ENCODE measurements at places on chromosomes 2 and 18.

DNA sequence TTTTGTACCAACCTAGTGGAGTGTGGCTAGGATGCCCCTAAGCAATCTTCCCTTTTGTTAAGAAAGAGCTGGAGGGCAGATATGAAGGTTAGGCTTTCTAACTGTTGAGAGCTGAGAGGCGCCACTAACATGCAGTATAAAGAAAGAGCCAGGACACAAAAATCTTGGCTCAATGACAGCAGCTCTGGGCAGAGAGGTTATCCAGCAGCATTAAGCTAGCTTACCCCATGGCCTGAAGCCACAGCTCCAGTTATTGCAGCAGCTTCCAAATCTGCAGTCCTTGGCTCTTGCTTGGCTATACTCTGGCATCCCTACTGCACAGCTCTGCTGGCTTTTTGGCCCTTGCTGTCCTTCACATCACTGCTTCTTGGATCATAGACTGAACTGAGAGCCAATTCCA lies 213.4 kb downstream of the GPD2 start:
- DNase-seq = no peak

- no peak for DNase-seq
Measured at GRCh38 chr2:103991591-103991990, 862.3 kb upstream of the POU3F3 start.

- DNase-seq = no peak
Measured at GRCh38 chr2:17052001-17052400, 386.4 kb upstream of the CYRIA start.

GRCh38 chr2:233846387-233847247 lies 7.7 kb downstream of the HJURP start:
- no peak for DNase-seq

DNA sequence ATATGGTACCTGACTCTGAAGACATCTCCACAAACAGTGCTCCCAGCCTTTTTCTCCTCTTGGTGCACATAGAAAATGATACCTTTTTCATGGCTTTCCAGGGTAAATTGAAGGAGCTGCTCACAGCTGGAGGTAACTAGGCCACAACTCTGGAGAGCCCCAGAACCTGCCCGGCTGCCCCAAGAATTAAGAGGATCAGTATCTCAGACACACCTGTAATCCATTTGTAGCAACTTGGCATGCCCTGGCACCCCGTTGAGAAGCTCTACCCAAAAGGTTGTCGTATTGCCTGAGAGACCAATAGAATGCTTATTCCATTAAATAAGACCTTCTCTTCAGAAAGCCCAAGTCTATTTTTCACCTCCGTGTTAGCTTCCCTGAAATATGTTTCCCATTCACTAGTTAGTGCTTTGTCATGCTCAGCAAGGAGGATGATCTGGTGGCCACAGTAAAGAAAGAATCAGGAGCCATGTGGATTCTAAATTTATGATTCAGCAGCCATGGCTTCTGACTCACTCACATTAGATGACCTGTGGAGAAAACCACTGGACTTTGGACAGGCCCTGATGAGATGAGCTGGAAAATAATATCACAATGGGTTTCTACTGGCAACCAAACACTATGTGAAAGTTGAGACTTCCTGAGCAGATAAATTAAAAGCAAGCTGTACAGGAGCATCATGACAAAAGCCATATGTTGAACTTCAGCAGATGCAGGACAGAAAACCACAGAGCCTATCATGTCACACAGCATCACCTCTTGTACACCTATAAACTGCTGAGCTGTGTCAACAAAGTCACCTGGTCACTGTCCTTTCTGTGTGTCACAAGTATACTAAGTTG lies 253.3 kb upstream of the OSR1 start:
- no peak for DNase-seq

- no peak for DNase-seq
Measured at GRCh38 chr2:28362991-28363521, 29.6 kb upstream of the FOSL2 start.

GRCh38 chr2:196406-196805 lies 67.4 kb downstream of the SH3YL1 start:
- DNase-seq = no peak

- no peak for DNase-seq
Measured at GRCh38 chr18:29693334-29693733, 1349.2 kb downstream of the DSC3 start.

DNA sequence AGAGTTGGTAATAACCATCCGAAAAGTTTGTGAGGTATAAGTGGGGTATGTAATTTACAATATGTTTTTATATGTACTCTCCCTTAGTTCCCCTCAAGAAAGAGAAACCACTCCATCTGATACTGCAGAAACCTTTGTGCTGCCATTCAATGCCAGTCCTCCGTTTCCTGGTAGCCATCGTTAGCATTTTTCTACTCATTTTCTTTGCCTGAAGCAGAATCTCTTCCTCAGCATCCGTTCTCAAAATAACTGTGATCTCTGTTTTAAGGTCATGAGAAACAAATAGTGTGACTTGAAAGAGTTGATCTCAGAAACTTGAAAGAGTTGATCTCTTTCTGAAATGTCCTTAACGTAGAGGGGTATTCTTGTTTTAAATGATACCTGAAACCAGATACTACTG lies 996 bp downstream of the PTCD3 start:
- no peak for DNase-seq

DNA sequence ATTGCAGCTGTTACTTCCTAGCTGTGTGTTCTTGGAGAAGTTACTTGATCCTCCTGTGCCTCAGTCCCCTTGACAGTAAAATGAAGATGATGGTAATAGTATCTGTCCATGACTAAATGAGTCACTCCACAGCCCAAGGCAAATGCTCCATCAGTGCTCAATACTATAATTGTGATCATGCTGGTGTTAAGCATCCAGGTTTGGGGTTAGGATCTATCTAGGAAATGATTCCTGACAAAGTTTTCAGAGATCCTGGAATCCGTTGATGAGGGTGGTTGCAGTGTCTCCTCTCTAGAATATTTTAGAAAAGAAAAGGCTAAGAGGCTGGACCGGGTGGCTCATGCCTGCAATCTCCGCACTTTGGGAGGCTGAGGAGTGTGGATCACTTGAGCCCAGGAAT lies 2.7 kb upstream of the PRELID3A start:
- DNase-seq = no peak

- DNase-seq = no peak
Measured at GRCh38 chr2:235532307-235532706, 38.5 kb downstream of the AGAP1 start.

- no peak for DNase-seq
Measured at GRCh38 chr18:27749194-27749593, 427.7 kb downstream of the CDH2 start.

All from stimulated activated CD8-positive, alpha-beta memory T cell treated with anti-CD3 and anti-CD28 coated beads, Interleukin-15, amount 100 ng/mL, for 48 hours (primary cell).